Germinal center (tissue), 1 donor: ENCODE measurements at places on chromosomes 2 and 18.

DNA sequence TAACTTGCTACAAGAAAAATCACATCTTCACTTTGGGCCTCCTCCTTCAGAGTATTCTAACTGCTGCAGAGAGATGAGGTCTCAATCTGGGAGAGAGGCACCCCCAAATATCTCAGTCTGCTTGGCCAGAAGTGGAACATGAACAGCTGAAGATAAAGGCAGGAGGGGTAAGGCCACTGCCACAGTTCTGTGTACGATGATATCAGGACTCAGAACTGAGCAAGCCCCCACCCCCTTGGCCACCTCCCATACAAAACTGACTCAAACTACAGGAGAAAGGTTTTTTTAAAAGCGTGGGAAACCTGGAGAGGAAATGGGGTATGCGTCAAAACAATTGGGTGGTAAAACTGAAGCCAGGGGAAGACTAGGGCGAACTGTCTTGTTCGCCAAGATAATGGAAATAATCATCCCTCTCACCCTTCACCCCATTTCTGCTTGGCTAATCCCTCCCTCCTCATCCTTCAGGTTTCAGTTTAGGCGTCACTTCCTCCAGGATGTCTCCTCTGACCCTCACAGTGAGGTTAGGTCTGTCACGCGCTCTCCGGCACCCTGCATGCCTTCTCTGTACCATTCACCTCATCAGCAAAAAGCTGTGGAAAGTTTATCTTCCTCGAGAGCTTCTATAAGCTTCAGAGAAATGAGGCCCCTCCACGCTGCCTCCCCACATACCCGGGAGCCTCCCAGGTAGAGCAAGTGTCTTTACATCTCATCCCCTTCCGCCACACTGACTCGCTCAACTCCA lies 64.4 kb downstream of the SFXN5 start:
- DNase-seq, result no peak

- DNase-seq, result no peak
Measured at GRCh38 chr2:158187908-158188307, 86.2 kb downstream of the UPP2 start.

- no peak for DNase-seq
Measured at GRCh38 chr18:27008575-27008974, 143.1 kb upstream of the AQP4 start.

GRCh38 chr2:223148516-223148915 lies 96.5 kb downstream of the KCNE4 start:
- no peak for DNase-seq

DNA sequence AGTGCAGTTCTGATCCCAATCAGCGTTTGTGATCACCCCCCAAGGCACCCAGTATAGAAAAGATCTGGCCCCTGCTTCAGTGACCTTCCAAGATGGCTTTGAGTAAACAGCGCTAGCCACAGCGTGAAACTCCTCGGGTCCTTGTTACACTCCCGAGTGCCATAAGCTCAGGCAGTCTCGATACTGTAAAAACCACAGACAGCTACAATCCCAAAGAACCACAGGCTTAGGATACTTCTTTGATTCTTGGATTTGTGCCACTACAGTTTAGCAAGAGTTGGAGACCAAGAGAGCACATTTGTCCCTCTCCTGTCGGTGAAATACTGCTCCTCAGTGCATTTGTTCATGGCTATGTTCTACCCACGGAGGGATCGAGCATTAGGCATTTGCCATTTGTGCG lies 352.5 kb upstream of the ZNF521 start:
- DNase-seq, result no peak

- no peak for DNase-seq
Measured at GRCh38 chr2:73156539-73157124, 43.9 kb upstream of the RAB11FIP5 start.

- no peak for DNase-seq
Measured at GRCh38 chr2:25650256-25650655, 23.1 kb downstream of the DTNB start.

GRCh38 chr2:159094173-159094737 lies 125.8 kb downstream of the TANC1 start:
- DNase-seq, result no peak

DNA sequence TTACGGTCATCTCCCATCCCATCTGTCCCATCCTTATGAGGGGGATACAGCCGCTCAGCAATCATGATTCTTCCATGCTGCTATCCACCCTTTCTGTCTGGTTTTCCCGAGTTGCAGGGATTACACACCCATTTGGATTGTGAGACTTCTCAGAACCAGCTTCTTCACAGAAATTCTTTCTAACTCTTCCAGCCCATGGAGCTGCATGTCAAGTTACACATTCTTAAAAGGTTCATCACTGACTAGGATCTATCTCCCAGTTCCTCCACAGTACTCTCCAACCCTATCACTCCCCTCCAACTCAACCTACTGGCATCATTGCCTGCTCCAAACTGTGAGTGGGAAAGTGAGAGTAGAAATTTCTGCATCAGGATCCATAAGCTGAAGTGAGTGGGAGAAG lies 558.2 kb upstream of the TNP1 start:
- DNase-seq, result no peak

DNA sequence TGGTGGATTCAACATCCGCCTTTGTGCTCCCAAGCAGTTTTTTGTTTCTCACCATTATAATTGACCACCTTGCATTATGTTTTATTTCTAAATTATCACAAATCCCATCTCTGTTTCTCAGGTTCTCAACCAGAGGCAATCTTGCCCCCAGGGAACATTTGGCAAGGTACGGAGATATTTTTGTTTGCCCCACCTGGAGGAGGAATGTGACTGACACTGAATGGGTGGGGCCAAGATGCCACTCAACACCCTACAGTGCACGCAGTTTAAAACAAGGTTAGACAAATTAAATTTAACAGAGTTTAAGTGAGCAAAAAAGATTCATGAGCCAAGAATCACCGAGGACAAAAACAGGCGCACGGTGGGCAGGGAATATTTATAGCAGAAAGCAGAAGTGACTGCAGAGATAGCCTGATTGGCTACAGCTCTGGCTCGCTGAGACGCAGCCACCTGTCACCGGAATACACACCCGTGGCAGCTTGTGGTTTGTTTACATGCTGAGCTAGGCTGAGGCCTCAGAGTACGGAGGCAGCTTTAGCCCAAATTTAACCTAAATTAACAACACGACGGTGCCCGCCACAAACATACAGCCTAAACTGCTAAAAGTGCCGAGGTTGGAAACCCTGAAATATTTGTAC lies 150.0 kb upstream of the ALKAL2 start:
- peak; percentile 93 for DNase-seq

DNA sequence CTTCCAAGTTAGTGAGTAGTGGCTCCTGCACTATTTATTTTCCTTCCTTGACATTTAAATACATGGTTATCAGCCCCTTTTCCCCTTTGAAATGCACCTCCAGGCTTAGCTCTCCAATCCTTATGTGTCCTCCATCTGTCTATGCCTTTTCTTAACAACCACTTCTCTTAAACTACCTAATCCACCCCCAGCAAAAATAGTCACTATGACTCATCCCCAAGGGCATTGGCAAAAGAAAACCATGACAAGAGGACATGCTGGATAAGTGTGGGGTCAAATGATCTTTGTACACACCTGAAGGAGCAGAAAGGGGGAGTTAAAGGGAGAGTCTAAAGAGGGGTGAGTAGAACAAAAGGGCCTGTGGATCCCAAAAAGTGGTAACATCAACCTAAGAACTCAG lies 127.2 kb downstream of the ANKRD44 start:
- no peak for DNase-seq

- DNase-seq, result no peak
Measured at GRCh38 chr2:46645681-46646162, 166.4 kb downstream of the TMEM247 start.

- no peak for DNase-seq
Measured at GRCh38 chr2:132654968-132655367, 15.0 kb downstream of the LYPD1 start.

GRCh38 chr18:5508821-5509220 lies 35.0 kb downstream of the EPB41L3 start:
- DNase-seq, result no peak

GRCh38 chr18:77815666-77816338 lies 566.2 kb downstream of the GALR1 start:
- DNase-seq, result no peak

- DNase-seq, result no peak
Measured at GRCh38 chr2:52365946-52366345, 1334.0 kb upstream of the NRXN1 start.

DNA sequence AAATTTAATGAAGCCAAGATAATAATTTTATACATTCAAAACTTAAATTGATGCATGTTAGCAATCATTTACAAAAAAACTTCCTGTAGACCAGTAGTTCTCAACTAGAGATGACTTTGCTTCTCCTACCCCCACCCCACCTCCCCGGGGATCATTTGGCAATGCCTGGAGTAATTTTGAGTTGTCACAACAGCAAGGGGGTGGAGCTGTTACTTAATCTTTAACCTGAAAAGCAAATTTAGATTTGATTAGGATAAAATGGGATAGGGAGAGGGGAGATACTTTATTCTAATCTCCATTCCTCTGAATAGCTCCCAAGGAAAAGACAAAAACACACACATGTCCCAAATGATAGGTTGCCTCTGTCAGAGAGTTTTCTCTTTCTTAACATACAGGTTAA lies 4.2 kb downstream of the SLC40A1 start:
- no peak for DNase-seq

DNA sequence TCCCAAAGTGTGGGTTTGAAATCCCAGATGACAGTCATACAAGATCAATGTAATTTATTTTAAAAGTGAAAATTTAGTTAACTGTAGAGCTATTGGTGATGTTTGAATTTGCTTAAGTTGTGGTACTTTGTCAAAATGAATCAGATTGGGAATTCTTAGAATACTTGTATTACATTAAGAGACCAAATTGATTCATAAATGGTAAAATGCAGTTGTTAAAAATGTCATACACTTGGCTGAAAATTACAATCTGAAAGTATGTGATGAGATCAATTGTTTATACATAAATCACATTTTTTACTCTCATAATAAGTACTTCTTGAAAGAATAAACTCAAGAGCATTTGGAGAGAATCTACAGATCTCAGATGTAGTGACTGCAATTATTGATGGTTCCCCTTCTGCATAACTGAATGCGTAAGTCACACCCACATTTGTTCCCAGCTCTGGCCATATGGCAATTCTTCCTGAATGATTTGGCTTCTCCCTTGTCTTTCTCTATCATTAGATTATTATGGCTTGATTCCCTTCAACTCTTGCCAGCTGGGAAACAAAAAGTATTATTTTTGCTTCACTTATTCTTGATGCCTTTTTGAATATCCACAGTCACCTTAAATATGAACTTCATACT lies 558.5 kb downstream of the CPS1 start:
- no peak for DNase-seq

DNA sequence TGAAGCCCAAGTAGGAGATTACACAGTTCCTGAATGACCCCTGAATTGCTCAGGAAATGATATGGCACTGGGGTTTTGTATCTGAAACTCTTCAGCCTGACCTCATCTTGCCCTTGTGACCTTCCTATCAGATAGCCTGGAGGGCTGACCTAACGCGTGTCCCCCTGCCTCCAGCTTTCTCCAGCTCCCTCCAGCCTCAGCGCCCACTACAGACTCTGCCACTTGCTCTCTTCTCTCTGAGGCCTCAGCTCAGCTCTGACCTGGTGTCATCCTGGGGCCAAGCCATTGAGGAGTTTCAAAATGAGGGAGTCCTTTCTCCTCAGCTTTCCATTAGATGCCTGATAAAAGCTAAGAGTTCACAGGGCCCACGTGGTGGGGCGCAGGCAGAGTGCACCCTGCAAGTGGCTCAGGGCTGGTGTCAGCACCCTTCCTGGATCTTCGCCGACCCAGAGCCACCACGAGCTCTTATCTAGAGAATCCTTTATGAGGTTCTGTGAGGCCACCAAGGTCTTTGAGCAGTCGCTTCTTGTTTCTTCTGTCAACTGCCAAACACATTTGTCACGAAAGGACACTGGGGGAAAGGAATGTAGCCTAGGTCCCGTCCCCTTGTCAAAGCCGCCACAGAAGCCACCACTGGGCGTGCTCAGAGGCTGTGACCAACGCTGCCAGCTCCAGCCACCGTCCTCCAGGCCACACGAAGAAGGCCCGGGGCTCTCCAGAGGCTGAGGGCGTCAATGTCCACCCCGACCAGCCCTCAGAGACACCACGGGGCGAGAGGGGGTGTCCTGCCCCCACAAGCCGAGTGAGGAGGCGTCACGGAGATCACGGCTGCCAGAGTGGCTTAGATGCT lies 131.3 kb upstream of the GPC1 start:
- DNase-seq, result no peak

GRCh38 chr2:235324324-235324723 lies 169.5 kb upstream of the AGAP1 start:
- DNase-seq, result no peak

DNA sequence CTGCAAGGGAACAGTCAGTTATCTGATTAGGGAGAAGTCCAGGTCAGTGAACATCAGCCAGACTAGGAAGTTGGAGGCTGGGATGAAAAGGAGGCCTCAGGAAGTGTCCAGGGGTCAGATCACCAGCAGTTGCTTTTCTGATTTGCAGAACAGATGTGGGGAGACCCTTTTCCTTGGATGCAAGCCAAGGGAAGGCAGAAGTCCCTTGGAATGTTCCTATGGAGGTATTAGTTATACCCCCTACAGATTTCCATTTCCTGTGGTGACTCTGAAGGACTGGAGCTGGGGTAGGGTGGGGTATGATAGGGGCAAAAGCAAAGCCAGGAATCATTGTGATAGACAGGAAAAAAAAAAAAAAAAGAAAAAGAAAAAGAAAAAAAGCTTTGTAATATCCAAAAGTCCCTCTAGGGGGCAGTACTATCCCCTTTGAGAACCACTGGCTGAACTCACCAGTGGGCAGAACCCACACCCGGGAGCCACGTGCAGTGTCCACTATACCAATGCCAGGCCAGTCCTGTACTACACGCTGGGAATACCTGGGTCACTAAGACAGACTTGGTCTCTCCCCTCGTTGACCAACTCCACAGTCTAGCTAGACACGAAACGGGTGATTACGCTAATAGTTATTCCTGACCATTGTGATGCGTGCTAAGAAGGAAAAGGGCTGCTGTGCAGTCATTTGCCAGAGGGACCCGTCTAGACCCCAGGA lies 7.4 kb downstream of the DYSF start:
- DNase-seq, result peak; percentile 27

- no peak for DNase-seq
Measured at GRCh38 chr2:191109888-191110287, 40.9 kb downstream of the STAT4 start.

- no peak for DNase-seq
Measured at GRCh38 chr2:221282386-221282785, 289.7 kb downstream of the EPHA4 start.

- no peak for DNase-seq
Measured at GRCh38 chr2:168224346-168224745, 23.0 kb downstream of the STK39 start.

DNA sequence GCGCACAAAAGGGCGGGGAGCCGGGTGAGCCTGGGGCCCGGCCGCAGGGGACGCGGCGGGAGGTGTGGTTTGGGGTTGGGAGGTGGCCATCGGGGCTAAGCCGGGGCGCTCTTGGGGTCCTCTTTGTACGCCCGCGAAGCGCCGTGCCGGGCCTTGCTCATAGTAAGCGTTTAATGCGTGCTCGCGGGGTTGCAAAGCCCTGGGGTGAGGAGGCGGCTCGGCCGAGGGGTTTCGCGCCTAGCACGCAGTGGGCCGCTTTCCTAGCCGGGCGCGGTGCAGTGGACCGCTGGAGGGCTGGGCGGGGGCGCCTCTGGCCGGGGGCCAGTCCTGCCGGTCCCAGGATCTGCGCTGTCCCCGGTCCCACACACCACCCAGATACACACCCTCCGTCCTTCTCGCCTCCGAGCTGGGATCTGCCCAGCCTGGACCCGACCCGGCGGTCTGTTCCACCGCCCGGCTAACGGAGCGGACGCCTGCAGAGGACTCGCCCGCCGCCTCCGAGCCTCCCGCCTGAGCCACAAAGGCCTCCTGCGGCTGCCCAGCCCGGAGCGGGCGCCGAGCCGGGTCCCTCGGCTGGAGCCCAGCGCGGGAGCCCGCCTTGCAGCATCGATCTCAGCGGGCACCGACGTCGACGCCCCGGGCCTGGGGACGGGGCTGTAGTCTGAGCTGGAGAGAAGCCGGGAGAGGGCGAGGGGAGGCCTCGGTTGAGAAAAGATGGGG lies 564 bp downstream of the DPYSL5 start:
- peak; percentile 22 for DNase-seq
